ENCODE measurements at places on chromosomes 4 and X.

GRCh38 chrX:72297953-72298730, 7.6 kb downstream of the CITED1 start:
- DNase-seq, result no peak

GRCh38 chr4:97104006-97104405, 1039.3 kb downstream of the STPG2 start:
- no peak for DNase-seq

DNA sequence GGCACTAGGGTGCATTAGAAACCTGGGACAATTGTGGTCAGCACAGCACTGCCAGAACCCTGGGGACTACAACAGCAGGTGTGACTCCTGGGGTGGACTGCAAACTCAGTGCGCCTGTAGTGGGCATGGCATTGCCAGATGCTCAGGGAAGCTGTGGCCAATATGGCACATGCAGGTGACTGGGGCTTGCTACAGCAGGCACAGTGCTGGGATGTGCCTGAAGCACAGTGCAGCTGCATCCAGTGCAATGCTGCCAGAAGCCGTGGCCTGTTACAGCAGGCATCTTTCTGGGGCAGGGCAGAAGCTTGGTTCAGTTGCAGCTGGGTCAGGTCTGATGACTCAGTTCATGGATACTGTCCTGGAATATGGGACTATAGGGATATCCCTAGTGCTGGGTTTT, 445.8 kb downstream of the CCSER1 start:
- DNase-seq, result no peak

GRCh38 chrX:3577551-3577950, 135.9 kb downstream of the PRKX start:
- DNase-seq, result no peak

DNA sequence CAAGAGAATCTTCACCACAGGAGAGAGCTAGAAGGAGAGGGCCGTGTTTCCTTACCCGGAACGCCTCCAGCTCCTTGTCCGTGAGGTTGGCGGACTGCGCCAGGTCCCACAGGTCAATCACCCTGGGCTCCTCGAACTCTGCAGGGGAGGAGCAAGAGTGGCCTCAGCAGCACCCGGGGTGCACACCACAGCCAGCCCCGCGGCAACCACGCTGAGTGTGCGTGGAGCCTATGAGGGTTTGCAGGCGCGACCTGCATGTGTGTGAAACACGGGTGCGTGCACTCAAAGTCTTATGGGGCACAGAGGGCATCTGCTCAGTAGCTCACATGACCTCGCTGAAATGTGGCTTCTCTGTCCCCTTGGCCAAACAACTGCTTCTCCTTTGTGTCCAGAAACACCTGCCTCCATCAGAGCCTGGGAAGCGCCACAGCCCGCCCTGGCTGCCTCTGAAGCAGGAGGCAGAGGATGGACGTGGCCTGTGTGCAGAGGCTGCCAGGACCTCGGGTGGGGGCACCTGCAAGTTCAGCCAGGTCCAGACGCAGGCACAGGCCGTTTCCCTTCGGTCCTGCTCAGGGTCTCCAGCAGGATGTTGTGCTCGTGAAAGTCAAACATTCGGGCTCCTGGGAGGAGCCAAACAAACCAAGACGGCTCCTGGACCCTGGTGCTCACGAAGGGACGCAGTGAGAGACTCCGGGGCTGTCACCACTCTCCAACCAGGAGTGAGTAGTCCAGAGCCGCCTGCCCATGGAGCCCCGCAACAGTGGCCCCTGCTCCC, 16.0 kb downstream of the LRPAP1 start:
- no peak for DNase-seq

- no peak for DNase-seq
Observed at GRCh38 chr4:183517781-183518180, 12.9 kb downstream of the ING2 start.

- DNase-seq, result no peak
Observed at GRCh38 chr4:102527695-102528283, 26.6 kb downstream of the NFKB1 start.

DNA sequence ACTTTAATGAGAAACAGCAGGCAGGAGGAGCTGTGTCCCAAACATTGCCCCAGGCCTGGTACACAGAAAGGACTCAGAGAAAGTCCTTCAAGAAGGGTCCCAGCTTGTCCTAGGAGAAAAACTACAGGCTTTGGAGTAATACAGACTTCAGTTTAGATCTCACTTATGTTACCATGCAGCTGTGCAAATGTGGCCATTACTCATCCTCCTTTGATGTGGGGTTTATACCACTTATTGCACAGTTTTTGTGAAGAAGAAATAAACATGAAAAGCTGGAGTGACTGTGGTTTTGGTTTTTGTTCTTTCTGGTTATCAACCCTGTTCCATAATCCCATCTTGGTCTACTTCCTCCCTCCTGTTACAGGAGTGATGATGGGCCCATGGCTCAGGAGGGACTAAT, 8.1 kb upstream of the CYTL1 start:
- no peak for DNase-seq

DNA sequence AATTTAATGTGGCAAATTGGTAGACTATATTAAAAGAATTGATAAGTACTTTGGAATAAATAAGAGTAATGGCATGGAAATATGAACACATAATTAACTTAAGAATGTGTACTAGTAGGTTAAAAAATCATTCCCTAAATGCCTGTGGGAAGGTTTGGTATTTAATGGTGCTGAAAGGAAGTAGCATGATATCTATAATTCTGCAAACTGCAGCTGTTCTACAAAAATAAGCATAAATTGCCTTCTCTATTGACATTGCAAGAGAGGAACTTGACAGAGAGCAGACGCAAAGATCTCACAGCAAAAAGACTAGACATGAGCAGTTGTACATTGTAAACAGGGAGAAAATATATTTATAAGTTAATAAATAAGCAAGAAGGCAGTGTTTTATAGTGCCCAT, 752.5 kb upstream of the PCDH10 start:
- DNase-seq, result no peak

DNA sequence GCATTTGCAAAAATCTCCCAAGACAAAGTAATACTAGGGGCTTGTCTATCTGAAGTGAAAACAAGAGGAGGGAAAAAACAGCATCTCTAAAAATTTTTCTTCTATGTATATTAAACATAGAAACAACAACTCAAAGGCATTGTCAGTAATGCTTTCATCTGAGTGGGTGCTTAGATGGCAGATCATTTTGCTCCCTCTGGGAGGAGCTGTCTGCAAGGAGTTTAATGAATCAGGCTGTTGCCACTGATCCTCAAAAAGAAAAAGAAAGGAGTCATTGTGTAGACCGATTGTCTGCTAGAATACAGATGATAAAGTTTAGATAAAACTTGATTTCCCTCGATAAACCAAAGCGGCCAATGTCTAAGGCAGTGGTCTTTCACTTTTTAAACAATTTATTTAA, 49.7 kb upstream of the KLHL8 start:
- no peak for DNase-seq

GRCh38 chr4:128608006-128608405, 201.5 kb upstream of the JADE1 start:
- no peak for DNase-seq

- no peak for DNase-seq
Observed at GRCh38 chrX:138763761-138764160, 52.2 kb upstream of the FGF13 start.

- no peak for DNase-seq
Observed at GRCh38 chr4:114310296-114310925, 288.2 kb upstream of the UGT8 start.

DNA sequence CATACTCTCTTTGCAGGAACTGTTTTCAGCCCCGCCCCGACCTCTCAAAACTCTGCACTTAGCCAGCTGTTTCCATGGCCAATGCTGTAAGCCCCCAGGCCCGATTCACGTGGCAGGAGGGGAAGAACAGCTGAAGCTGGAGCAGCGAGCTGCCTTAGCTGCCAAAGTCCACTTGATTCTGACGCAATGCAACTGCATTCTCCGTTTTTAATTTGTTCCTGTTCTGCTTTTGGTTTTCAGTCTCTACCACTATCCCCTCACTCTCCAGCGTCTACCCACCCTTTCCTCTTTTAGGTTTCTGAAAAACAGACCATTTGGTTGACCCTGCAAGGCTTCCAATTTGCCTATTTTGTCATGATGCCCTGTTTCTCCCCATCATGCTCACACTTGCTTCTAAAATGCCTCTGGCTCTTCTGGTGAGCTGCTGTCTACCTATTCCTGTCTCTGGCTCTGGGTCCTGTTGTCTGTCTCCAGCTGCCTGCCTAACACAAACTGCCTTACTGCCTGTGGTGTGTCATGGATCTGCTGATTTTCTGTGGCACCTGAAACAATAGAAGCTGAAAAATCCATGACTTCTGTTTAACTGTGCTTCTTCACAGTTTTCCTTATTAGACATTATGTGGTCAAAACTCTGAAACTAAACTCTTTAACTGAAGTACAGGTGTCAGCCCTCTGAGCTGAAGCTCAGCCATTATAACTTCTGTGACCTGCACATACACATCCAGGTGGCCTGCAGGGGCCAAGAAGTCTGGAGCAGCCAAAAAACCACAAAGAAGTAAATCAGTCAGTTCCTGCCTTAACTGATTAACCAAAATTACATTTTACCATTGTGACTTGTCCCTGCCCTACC, 160.5 kb upstream of the AGTR2 start:
- DNase-seq, result no peak
